ENCODE measurements at places on chromosomes 13 and 19.

- no peak for DNase-seq
These were observed 2.0 kb downstream of the STXBP2 start for GRCh38 chr19:7638802-7639465.

DNA sequence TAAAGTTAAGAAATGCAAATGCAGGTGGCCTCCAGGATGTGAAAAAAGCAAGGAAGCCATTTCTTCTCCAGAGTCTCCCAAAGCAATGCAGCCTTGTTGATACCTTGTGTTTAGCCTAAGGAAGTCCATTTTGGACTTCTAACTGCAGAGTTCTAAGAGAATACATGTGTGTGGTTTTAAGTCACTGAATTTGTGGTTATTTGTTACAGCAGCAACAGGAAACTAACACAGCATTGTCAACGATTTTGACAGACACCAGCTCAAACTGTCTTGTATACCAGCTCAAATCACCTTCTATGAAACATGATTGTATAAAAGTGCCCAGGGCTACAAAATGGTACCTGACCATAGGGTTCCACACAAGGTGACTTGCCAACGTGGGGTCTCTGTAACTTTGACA lies 151.4 kb downstream of the NALCN start:
- no peak for DNase-seq

DNA sequence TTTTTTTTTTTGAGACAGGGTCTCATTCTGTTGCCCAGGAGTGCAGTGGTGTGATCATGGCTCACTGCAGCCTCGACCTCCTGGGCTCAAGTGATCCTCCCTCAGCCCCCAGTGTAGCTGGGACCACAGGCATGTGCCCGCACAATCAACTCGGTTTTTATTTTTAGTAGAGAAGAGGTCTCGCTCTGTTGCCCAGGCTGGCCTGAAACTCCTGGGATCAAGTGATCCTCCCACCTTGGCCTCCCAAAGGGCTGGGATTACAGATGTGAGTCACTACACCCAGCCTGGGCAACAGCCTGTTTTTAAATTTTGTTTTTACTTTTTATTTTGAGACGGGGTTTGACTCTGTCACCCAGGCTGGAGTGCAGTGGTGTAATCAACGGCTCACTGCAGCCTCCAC lies 2.3 kb upstream of the KDM4B start:
- DNase-seq: no peak

GRCh38 chr13:31891472-31891871 lies 140.1 kb upstream of the FRY start:
- DNase-seq: no peak

- no peak for DNase-seq
These were observed 1692.0 kb downstream of the SLITRK5 start for GRCh38 chr13:89363144-89363543.

- DNase-seq: no peak
These were observed 116.2 kb downstream of the TBC1D4 start for GRCh38 chr13:75365724-75366173.

DNA sequence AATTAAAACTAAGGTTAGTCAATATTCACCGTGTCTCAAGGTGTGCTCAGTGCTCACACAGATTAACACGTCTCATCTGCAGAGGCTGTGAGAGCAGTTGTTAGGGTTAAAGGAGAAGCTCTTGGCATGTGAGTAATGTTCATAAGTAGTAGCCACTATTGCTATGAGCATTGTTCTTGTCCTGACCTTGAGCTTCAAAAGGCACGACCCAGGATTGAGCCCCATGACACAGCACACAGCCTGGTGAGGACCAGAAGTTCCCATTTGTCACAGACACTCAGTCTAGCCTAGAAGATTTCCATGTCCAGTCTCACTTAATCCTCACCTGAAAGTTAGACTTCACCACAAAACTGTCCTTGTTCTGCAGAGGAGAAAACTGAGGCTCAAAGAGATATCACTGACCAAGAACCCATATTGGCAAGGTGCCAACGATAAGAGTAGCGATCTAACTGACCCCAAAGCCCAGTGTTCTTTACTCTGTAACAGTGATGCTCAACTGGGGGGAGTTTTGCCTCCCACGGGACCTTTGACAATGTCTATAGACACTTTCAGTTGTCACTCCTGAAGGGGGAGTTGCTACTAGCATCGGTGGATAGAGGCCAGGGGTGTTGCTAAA lies 26.0 kb downstream of the FPR3 start:
- no peak for DNase-seq

GRCh38 chr19:53037101-53038097 lies 7.1 kb upstream of the ERVV-2 start:
- no peak for DNase-seq

GRCh38 chr19:46745030-46745429 lies 827 bp upstream of the FKRP start:
- DNase-seq: no peak

GRCh38 chr13:44904967-44905366 lies 84.3 kb downstream of the NUFIP1 start:
- DNase-seq: no peak

- peak; percentile 83 for DNase-seq
These were observed 567 bp upstream of the SMG9 start for GRCh38 chr19:43755256-43755801.

DNA sequence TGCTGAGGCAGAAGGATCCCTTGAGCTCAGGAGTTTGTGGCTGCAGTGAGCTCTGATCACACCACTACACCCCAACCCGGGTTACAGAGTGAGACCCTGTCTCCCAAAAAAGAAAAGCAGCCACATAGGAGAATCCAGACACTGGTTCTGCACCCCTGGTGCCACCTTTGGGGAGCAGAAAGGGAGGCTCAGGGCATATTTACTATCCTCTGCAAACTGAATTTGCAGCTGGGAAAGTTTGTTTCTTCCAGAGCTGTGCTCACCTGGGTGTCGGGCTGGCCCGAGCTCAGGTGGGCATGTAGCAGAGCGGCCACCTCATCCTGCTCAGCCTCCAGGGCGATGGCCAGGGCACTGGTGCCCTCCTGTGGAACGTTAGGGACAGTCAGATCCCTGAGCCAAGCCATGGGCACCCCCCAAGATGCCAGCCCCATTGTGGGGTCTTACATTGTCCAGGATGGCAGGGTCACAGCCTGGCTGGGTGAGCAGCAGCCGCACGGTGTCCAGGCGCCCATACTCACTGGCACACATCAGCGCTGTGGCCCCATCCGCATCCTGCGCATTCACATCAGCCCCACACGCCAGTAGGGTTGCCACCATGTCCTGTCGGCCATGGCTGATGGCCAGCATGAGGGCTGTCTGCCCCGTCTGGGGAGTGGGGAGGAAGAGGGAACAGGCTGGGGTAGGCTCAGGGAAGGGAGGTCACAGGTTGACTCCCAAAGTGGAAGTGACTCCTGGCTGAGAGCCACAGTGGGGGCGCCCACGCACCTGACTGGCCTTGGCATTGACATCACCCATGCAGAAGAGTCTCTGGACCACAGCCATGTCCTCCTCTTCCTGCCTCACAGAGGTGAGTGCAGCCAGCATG lies 3.1 kb downstream of the RPS28 start:
- peak; percentile 74 for DNase-seq
